ENCODE measurements at places on chromosomes 6 and 20.

- DNase-seq = no peak
Measured at GRCh38 chr6:25100288-25100687, 164.5 kb upstream of the RIPOR2 start.

- DNase-seq = no peak
Measured at GRCh38 chr6:13914351-13914750, 10.4 kb upstream of the RNF182 start.

DNA sequence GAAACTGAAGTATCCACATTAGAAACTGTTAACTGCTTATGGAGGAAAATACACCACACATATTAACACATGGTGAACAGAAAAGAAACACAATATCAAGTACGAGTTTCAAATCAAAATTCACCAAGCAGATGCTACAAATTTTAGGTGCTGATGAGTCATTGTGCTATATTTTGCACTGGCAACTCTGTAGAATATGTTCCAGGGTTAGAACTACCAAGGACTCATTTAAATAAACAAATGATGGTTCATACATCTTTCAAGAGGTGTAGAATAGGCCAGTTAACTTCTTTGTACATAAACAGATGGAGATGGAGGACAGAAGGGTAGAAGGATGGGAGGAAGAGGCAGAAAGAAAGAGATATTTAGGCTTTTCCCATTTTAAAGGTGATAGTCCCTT lies 184.9 kb downstream of the ARHGAP18 start:
- no peak for DNase-seq

GRCh38 chr6:159080217-159080976 lies 35.6 kb upstream of the TAGAP start:
- DNase-seq = no peak

GRCh38 chr6:2353412-2354137 lies 108.2 kb upstream of the GMDS start:
- DNase-seq = no peak

DNA sequence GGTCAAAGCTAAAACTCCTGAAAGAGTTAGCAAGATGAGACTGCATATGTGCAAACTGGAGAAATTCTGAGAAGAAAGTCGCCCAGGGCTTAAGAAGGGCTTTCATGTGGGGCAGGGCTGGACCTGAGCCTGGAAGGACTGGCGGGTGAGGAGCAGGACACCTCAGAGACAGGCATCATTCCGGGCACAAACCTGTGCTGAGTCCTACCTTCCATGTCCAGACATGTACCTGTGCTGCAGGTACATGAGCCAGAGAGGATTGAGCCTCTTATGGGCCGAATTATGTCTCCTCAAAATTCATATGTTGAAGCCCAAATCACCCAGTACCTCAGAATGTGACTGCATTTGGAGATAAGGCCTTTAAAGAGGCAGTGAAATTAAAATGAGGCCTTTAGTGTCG lies 171.0 kb downstream of the QRSL1 start:
- no peak for DNase-seq

DNA sequence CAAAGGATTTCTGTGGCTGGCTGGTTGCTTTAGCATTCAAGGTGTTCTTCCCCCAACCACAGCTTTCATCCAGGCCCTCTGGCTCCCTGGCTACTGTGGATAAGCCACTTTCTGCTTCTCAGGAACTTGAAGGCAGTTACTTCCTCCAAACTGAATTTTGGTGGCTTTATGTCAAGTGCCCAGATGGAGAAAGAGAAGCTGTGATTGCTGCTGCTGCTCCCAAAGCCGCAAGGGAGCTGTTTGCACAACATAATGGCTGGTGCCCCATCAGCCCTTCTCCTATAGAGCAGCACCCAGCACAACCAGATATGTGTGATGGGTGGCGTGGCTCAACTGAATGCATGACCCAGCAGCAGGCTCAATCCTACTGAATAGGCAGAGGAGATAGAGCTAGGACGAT lies 465.2 kb downstream of the MAFB start:
- no peak for DNase-seq

GRCh38 chr6:82492134-82492533 lies 128.5 kb downstream of the TPBG start:
- no peak for DNase-seq

DNA sequence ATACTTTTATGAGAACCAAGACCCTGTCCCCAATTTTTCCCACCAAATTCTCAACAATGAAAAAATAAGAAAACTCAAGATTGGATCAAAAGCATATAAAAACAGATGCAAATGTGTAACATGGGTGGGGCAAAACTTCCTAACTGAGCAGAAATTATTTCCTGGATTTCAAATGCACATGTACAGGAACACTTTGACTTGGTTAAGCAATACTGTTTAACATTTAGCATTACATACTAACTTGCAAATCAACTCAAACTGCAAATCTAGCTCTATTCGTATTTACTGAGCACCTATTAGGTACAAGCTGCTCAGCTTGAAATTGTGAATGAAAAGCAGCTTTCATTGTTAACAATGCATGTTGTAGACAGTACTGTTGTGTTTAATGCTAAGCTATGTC lies 40.2 kb downstream of the BMP5 start:
- DNase-seq = no peak

DNA sequence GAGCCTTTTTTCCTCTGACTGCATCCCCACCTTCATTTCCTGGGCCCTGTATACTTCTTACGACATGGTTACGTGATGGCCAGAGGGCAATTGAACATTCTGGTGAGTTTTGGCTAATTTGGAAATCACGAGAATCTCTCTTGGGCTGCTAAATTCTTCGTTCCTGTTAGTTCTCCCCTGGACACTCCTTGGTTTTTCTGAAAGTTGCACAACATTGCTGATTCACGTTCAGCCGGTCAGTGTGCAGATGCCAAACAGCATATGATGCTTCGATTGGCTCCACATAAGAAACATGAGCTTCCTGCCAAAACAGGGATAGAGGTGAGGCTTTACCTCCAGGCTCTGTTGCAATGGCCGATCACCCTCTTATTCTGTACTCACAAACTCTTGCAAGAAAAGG lies 119.4 kb upstream of the LY86 start:
- no peak for DNase-seq

GRCh38 chr6:137363805-137364138 lies 130.4 kb downstream of the OLIG3 start:
- no peak for DNase-seq

GRCh38 chr6:15522427-15522826 lies 140.4 kb downstream of the DTNBP1 start:
- DNase-seq = no peak

DNA sequence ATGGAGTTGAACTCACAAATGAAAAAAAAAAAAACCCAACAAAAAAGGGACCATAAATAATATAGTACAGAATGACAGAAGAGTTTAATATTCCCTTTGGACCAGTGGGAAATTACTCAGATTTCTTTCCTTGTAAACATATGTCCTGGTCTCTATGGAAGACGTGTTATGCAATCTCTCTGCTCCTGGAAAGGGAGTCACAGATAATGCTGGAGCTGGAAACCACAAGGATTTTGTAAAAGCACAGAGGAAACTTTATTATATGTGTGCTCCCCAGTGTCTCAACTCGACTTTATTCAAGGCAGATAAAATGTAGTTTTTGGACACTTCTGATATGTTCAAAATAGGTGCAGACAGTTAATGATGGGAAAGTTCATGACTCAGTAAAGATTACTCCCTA lies 88.1 kb upstream of the ZFP64 start:
- DNase-seq = no peak

GRCh38 chr6:122484760-122485159 lies 13.2 kb upstream of the SERINC1 start:
- DNase-seq = no peak

- no peak for DNase-seq
Measured at GRCh38 chr6:111207141-111207858, 120.0 kb downstream of the SLC16A10 start.

DNA sequence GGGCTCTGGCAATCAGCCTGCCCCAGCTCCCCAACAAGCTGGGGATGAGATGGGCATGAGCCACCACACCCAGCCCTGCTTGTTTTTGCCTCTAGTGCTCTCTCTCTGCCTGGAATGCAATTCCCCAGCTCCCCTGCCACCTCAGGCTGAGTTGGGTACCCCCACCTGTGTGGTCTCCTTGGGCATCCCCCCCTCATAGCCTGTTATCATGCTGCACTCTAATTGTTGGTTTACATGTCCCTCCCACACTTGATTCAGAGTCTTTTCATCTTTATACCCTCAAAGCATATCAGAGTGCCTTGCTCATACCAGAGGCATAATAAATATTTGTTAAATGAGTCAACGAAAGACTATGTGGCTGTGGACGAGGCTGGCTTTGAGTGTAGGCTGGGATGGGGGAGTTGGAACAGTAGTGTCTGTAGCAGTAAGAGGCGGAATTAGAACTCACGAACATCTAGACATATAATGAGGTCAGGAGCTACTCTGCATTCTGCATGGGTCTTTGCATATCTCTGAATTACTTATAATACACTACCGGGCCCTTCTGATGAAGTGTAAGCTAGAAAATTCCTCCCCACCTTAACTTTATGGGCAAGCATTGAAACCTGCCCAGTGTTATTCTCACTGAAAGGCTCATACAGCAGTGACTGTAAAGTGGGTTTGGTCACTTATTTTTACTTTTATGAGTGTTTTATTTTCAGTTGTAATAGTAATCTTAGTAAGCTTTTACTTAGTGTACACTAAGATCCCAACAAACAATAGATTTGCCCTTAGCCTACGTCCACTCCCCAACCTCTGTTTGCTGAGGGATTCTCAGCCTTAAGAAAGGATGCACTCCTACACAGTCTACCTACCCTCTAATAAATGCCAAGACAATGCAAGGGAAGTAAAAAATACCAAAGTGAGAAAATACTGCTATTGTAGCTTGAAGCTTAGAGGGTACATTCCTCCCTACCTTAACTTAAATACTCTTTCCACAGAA lies 58.7 kb downstream of the EDN1 start:
- no peak for DNase-seq

GRCh38 chr6:15301179-15302006 lies 55.5 kb downstream of the JARID2 start:
- DNase-seq = no peak

GRCh38 chr6:49551078-49551865 lies 804 bp downstream of the C6orf141 start:
- no peak for DNase-seq

DNA sequence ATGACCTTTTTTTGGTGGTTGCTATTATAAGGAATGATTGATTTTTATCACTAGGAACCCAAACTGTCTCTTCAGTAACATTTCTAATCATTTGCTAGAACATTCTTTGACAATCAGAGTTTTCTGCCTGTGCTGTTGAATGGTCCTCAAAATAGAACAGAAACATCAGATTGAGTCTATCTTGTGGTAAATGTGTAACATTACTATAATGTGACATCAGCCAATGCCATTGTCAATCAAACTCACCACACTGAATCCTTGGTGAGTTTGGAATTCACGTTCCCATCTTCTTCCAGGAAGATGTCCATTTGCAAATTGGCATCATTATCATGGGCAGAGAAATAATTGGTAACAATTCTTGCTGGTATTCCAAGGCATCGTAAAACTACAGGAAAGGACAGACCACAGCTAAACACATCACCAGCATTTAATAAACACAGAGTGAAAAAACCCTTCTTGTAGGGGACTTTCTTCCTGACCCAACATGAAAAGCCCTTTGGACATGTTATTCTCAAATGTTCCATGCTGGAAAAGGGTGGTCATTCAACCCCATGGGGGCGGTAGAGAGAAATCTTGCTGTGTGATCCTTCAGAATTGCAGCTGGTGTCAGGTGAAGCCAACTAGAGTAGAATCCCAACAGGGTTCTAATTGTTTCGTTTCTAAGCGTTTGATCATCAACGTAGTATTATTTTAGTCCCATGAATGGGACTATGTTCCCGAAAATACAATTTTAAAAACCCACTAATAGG lies 98.5 kb downstream of the F13A1 start:
- DNase-seq = no peak

DNA sequence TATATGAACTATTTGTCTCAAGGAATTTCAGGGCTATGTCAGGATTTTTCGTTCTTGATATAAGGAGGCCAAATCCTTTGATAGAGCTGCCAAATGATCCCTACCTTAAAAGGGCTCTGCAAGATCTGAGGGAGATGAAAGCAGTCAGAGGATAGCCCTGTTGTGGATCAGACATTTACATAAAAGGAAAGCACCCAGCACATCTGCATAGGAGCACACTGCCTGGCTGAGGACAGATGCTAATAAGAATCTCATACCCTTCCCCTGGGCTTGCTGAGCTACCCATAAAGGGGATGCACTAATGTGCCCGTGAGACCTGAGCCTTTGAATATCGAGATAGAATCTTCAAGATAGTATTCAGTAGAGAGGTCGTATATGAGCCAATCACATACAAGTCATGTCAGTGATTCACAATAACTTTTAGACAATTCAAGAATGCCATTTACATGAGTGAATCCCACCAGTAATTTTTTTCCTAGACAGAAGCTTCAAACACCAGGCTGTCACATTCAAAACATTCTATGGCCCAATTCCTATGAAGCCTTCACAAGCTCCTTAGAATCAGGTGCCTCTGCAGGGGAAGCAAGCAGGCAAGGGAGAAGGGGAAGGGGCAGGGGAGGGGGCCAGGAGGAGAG lies 71.1 kb downstream of the STMND1 start:
- no peak for DNase-seq

GRCh38 chr20:43799150-43799711 lies 72.4 kb upstream of the GTSF1L start:
- no peak for DNase-seq

DNA sequence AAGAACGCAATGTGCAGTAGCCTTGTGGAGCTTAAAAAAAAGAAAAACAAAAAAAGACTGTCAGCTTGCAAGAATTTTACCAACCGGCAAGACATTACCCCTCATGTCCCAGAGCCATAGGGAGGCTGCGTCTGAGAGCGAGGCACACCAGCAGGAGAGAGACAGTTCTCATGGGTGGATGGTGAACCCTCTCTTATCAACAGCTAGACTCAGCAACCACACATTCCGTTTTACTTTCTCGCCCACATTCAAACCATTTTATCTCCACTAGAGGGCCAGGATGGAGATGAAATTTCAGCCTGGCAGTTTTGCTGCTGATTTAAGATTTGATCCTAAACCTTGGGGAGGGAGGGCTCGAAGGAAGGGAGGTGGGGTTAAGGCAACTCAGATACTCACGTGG lies 247.0 kb downstream of the ATXN1 start:
- DNase-seq = peak; percentile 43

DNA sequence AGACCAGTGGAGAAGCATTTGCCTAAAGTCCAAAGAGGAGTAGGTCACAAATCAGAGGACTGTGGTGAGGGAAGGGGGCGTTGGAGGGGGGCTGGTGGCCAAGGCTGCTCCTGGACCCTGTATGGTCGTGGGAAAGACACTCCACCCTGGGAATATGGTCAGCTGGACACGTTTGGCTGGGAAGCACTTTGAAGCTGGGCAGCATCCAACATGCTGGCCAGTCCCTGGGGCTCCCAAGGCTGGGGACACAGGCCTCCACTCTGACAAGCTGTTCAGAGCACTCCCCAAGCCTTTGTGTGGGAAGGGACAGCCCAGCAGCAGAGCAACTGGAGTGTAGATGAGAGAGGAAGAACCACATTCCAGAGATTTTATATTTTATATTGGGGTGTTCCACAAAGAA lies 203.2 kb downstream of the ANKRD60 start:
- no peak for DNase-seq

DNA sequence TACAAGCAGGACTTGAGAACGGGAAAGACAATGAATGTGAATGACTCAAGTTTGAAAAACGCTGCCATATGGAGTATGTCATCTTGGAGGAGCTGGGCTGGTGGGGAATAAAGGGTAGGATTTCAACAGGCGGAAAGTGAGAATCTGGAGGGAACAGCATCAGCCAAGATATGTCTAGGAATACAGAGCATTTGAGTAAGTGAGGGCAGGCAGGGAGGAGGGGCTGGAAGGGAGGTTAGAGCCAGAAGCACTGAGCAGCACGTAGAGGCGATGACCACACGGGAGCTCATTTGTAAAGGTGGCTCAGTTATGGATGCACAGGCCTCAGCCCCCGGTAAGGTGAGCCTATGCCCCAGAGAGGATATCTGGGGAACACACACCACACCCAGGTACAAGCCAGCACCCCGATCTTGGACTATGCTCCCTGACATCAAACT lies 115.1 kb downstream of the ZMYND8 start:
- DNase-seq = no peak
